ENCODE measurements at places on chromosomes 2 and 18.
A peak's percentile ranks its signal among the peaks of the same experiment; 100 is the strongest.

DNA sequence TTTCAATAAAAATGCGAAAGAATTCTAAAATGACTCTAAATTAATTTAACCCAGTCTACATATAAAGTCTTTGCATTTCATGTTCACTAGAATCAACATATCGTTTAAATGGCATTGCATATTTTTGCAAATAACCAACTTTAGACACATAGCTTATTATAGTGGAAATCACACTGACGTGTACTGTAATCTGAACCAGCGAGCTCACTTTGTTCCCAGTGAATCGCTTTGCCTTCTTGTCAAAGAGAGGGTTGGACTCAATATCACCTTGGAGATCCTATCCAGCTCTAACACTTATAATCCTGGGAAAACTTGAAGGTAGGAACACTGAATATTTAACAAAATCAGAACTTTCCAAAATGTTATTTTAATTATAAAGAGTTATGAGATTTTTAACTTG is 108.2 kb downstream of the GALNT1 start:
- DNase-seq = no peak

DNA sequence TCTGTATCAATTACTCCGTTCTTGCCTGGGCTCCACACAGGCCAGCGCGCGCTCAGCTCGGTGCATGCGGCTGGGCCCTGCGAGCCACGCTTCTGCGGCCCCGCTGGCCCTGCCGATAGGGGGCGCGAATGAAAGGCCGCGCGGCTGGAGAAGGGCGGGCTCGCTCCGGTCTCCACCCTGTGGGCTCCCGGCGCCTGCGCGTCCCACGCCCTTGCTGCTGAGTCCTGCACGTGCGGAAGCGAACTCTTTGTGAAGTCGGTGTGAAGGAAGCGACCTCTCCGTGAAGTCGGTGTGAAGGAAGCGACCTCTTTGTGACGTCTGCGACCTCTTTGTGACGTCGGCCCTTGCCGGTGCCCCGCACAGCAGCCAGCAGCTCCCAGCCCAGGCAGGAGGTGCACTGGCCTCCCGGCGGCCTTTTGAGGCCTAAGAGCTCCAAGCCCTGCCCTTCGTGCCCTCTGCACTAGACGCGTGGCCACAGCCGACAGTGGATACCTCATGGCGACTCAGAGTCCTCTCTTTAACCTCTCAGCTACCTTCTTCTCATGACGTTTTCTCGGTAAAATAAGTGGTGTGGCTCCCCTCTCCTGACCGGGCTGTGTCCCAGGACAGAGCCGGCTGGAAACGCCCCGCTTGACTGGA is 391.9 kb upstream of the RAB6C start:
- no peak for DNase-seq

DNA sequence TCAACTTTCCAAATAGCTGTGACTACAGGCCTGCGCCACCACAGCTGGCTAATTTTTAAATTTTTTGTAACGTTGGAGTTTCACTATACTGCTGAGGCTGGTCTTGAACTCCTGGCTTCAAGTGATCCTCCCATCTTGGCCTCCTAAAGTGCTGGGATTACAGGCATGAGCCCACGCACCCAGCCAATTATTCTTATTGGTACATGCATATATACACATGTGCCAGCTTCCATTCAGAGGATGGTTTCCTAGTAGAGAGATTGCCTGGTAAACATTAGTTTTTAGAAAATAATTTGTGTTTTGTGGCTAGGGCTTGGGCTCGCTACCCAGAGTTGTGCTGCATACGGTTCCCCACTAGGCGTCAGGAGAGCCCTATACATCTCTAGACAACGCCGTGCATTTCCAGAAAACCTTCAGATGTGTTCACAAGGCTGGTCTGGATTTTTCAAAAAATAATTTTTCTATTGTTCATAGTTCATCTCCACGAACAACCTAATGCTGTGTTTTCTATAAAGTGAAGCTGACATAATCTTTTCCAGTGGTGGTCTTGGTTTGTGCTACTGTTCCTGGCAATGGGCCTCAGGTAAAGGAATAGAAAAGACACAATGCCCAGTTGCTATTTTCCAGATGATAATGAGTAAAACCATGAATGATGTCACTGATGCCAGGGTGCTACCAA is 14.6 kb upstream of the AFG3L2 start:
- DNase-seq = peak; percentile 87

GRCh38 chr2:50885948-50886347 is 146.0 kb downstream of the NRXN1 start:
- no peak for DNase-seq

GRCh38 chr2:162938387-162938786 is 99.8 kb upstream of the KCNH7 start:
- no peak for DNase-seq

GRCh38 chr2:232345251-232345650 is 33.3 kb upstream of the ALPP start:
- DNase-seq = no peak

DNA sequence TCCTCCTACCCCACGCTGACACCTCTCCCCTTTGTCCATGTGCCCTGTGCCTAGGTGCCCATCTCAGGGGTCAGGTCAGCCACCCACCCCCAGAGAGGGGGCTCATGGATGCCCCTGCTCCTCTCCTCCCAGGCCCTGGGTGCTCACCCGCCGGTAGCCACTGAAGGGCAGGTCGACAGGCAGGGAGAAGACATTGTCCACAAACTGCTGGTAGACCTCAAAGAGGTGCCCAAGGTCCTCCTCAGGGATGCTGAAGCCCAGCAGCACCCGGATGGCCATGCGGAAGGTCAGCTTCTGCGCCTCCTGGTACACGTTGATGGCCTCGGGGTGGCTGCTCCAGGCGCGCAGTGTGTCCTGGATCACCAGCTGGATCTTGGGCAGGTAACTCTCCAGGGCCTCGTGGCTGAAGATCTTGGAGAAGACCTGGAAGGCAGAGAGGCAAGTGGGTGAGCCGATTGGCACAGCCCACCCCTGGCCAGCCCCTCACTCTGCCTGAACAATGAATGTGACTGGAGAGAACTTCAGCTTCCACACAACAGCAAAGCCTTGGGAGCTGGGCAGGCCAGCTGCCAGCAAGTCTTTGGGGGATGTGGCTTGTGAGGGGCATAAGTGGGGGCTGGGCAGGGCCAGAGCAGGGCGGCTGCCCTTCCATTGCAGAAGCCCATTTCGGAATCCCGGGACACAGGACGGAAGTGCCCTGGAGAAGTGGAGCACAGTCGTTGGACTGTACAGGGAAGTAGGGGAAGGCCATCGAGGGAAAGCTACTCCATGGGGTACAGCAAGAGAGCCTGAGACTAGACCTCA is 12.5 kb downstream of the CYP26B1 start:
- no peak for DNase-seq

GRCh38 chr2:25989154-25989553 is 6.9 kb upstream of the KIF3C start:
- no peak for DNase-seq

- no peak for DNase-seq
Measured at GRCh38 chr2:44880125-44880483, 61.4 kb upstream of the SIX3 start.

- no peak for DNase-seq
Measured at GRCh38 chr18:9126337-9126736, 10.2 kb upstream of the ANKRD12 start.

DNA sequence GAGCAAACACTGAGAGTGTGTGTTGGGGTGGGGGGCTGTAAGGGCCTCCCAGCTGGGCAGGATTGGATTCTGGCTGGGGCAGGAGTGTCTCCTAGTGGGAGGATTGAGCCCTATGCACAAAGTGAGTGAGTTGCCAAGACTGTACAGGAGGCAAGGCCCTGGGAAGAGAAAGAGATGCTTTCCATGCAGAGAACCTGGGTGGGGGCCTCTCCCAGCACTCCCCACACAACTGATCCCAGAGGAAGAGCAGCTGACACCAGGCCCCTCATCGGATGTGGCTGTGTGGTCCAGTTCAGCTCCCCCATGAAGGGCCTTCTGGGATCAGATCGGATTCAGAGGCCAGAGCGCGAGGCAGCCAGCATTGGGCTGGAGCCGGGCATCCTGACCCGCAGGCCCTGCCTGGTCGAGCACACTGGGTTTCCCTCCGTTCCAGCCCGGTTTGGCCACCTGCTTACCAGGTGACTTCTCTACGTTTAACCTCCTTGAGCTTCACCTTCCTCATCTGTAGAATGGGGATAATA is 49.4 kb upstream of the FAHD2A start:
- DNase-seq = no peak

- DNase-seq = no peak
Measured at GRCh38 chr2:230898016-230898712, 26.9 kb downstream of the GPR55 start.
